ENCODE measurements at places on chromosomes 16 and 17.

- no peak for DNase-seq
Measured at GRCh38 chr17:32536736-32537643, 50.2 kb downstream of the CDK5R1 start.

DNA sequence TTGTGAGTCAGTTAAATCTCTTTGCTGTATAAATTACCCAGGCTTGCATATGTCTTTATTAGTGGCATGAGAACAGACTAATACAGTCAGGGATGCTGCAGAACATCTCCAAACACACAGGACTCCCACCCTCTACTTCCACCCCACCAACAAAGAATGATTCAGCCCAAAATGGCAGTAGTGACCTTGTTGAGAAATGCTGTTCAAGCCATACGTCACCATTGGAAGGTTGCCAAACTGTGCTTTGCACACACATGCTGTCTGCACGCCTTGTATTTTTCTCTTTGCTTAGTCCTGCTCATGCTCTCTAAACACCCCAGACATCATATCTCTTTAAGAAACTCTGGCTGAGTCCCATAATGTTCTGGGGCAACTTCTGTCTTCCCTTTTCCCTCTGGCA is 589.6 kb downstream of the WWOX start:
- no peak for DNase-seq

GRCh38 chr16:53541326-53541725 is 38.3 kb upstream of the AKTIP start:
- DNase-seq: no peak

- DNase-seq: peak; percentile 78
Measured at GRCh38 chr17:7687072-7687907, at the start of gene TP53. TSS of gene TP53 (minus strand) at chr17:7687490. CDS start at chr17:7676594, 10,896 bp downstream.

GRCh38 chr16:52073024-52073423 is 473.9 kb downstream of the TOX3 start:
- DNase-seq: no peak

DNA sequence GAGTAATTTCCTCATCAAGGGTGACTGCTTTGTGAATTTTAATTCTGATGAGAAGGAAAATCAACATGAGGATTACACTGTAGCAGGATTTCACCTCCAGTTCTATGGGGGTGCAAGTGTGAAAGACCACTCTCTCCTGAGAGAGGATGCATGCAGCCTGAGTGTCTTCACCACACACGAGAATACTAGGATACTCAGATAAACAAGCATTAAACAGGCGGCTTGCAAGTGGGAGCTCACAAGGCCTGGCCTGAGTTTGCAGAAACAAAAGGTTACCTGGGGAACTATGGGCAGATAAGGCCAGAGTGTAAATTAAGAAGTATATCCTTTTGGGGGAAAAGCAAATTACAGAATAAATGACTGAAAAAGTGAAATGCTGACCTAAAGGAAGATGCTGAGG is 46.6 kb downstream of the MYH10 start:
- DNase-seq: no peak

All from stimulated activated CD4-positive, alpha-beta T cell treated with anti-CD3 and anti-CD28 coated beads, Interleukin-12 subunit alpha, Interleukin-12 subunit beta, amount 100 ng/mL, for 4 hours (primary cell).